SK-N-DZ (cell line): ENCODE measurements at places on chromosomes 16 and 17.

GRCh38 chr17:74180336-74180735, 23.1 kb upstream of the RPL38 start:
- DNase-seq: no peak

GRCh38 chr17:10579270-10579669, 29.8 kb upstream of the MYH2 start:
- DNase-seq: no peak

- no peak for DNase-seq
Observed at GRCh38 chr16:83774066-83774465, 33.7 kb upstream of the HSBP1 start.

DNA sequence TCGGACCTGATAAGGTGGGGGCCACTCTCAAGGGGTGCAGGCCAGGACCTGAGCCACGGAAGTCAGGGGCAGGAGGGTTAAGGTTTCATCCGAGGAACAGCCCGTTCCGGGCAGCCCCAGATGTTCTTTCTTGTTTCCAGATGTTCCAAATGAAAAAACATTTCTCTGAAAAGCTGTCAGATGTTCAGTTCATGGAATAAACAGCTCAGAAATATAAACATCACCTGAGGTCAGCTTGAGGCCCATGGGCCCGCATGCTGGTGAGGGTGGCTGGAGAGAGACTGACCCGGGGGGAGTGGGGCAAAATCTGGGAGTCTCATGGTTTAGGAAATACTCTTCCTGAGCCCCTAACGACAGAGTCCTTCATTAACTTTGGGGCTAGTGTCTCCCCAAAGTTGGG, 1.5 kb upstream of the CD79B start:
- no peak for DNase-seq

GRCh38 chr17:8782176-8782575, 17.0 kb downstream of the MFSD6L start:
- no peak for DNase-seq

GRCh38 chr16:21199607-21200218, 11.7 kb downstream of the ZP2 start:
- peak; percentile 91 for DNase-seq

- no peak for DNase-seq
Observed at GRCh38 chr16:64841071-64841470, 280.8 kb downstream of the CDH11 start.

GRCh38 chr17:8900207-8900606, 32.7 kb upstream of the PIK3R6 start:
- no peak for DNase-seq

- no peak for DNase-seq
Observed at GRCh38 chr16:72811188-72811720, 236.7 kb downstream of the ZFHX3 start.

- no peak for DNase-seq
Observed at GRCh38 chr17:78890498-78890897, 12.5 kb downstream of the CEP295NL start.

- no peak for DNase-seq
Observed at GRCh38 chr16:1131378-1131994, 21.4 kb upstream of the CACNA1H start.

DNA sequence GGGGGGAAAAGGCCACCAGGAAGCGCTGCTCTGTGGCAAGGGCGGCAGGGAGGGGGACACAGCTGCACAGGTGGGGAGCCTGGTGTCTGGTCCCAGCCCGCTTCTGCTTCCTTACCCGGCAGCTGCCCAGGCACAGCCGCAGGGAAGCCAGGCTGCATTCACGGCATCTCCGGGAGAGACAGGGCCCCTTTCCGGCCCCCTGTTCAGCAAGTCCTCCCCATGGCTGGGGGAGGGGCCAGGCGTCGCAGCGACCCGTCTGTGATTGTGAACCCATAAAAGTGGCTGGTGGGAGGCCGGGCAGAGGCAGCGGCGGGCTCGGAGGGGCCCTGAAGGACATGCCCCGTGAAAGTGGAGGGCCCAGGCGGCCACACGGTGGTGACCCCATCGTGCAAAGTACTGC, 28.7 kb downstream of the SOX8 start:
- DNase-seq: no peak

DNA sequence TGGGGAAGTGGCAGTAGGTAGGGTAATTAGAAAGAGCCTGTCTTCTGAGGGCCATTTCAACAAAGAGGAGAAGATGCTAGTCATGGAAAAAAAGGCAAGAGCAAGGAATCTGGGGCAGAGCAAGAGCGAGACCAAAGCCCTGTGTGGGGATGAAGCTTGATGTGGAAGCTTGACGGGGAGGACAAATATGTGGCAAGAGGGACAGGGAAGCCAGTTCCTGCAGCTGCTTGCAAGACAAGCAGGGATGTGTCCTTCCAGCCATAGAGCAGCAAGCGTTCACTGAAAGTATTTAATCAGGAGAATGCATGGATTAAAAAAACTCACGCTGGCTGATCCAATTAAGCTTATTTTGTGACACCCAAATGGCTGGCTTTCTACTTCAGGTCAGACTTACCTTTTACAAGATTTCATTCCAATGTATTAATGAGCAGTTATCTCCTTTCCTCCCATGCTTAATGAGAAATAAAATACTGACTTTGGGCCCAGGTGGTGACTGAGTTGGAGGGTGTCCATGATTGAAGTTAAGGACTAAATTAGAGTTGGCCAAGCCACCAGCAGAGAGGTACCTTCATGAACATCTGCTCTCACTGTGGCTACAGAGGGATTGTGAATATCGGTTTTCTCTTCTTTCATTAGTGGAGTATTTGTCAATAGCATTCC, 76.8 kb downstream of the ABCA8 start:
- DNase-seq: no peak
